Common myeloid progenitor, CD34-positive (primary cell): ENCODE measurements at places on chromosomes 6 and 20.

DNA sequence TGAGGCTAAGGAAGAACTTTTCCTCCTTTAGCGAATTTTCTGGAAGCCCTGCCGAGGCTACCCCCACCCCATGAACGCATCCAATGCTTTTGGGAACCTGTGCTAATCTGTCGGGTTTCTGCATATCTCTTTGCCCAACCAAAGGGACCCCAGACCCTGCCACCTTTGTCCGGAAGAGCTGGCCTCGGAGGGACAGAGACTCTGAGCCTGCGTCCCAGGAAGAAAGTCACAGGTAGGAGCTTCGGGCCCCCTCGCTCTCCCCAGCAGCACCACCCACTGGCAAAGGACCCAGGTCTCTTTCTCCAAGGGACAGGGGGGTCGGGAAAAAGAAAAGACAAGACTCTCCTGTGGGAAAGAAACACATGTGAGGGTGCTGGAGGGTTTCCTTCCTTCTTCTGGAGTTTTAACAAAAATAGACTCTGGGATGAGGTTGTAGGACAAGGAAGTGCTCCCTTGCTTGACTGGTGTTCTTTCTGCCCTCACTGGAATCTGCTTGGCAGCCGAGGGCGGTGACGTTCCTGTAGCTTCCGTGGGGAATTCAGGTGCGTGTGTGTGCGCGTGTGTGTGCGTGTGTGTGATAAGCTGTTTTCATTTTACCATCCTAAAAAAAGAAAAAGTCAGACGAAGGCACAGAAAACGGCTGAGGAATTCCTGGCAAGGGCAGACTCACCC, 16.3 kb upstream of the FOXC1 start:
- DNase-seq = no peak

DNA sequence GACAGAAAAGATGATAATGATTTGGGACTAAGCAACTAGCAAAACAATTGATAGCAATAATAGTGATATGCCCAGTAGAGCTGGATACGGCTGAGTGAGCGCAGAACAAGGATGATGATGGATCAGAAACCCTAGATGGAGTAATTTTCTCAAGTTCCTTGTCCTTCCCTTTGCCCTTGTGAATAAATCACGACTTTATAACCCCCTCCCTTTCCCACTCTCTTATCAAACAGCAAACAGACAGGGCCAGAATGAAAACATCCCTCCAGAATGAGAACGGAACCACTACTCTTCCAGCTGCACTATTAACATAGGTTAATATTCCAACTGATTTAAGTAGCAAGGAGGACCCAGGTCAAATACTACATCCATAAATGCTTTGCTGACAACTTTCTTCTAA, 1.3 kb upstream of the MTFR2 start:
- DNase-seq = no peak

- DNase-seq = no peak
Measured at GRCh38 chr6:71114544-71114943, 157.7 kb upstream of the B3GAT2 start.

- no peak for DNase-seq
Measured at GRCh38 chr6:143894655-143895054, 30.4 kb downstream of the ZC2HC1B start.

GRCh38 chr6:139823099-139823807, 448.8 kb upstream of the CITED2 start:
- DNase-seq = peak; percentile 33

- peak; percentile 79 for DNase-seq
Measured at GRCh38 chr6:136967876-136968752, 46.0 kb downstream of the SLC35D3 start.

DNA sequence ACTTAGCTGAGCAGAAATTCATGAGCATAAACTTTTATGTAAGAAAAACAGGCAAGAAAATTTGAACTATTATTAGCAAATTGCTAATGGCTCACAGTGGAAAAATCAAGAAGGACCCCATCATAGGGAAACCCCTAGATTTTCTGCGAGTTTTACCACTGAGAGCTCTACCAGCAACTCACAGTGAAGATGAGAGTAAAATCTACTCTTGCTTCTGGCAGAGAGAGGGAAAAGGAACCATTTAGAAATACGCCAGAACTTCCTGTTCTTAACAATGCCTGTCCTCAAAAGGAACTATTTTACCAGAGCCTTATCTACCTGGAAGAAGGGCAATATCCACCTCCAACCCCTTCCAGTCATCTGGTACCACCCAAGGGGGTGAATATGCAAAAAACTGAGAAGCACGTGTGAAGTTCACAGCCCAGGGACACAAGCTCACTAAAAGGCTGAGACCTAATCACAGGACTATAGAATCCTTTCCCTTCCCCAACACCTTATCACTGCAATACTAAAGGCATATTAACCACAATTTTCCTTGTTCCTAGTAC, 34.4 kb upstream of the ASF1A start:
- no peak for DNase-seq

- DNase-seq = no peak
Measured at GRCh38 chr6:53273370-53273769, 75.4 kb downstream of the ELOVL5 start.

GRCh38 chr6:22025468-22026163, 271.2 kb downstream of the PRL start:
- DNase-seq = peak; percentile 94

DNA sequence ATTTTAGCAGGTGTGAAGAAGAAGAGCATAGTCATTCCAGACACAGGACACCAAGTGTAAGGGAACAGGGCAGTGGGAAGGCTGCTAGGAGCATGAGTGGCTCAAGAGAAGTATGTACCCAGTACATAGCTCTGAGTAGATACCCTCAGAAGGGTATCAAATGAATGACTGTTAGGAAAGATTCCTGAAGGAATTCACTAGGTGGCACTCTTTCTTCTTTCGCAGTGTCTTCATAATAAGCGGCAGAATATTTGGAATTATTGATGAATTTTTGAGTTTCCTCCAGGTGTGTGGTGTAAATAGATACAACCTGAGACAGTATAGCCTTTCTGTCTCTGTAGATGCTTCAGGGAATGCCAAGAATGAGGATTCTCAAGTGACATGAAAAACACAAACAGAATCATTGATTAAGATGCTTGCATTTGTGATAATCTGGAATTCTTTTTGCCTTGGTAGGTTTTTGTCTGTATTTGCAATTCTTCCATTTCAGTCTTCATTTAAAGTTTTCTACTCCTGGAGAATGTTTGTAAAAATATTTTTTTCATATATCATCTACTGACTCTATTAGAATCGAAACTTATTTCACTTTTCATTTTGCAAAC, 264.3 kb upstream of the RIMS1 start:
- no peak for DNase-seq

DNA sequence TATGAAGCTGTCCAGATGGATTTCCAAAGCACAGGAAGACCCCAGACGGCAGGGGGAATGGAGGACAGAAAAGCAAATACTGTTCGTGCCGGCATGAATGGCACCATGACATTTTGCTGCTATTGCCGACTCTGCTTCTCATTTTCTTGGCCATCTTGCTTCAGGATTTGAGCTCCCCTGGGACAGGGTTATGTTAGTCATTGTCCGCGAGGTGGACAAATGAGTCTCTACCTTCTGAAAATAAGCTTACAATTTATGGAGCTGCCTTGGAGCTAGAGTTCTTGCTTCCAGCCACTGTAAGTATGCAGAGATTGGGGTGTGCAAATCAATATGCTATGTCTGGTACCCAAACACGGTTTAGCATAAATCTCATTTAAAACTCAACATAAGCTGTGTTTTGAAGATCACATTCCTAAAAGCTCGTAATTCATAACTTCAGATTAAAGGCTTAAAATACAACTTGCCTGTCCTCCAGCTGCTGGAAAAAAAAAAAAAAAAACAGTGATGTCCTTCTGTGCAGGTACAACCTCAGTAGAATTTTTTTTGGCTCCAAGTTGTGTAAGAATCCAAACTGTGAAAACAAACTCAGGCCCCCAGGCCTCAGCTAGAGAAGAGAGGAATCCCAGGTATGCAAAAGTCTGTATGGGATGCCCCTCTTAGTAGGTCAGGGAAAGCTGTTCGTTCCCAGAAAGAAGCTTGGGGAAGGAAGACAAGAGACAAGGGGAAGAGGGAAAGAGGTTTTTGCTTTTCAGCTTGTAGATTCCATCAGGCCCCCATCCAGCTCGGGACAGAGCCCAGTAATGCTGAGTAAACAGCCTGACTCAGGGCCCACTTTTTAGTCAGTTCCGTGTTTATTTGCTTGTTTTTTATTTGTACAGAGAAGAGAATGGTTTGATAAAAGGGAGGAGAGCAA, 184.2 kb upstream of the FOXA2 start:
- DNase-seq = no peak

GRCh38 chr6:71387179-71387578, 98.6 kb downstream of the OGFRL1 start:
- DNase-seq = no peak

DNA sequence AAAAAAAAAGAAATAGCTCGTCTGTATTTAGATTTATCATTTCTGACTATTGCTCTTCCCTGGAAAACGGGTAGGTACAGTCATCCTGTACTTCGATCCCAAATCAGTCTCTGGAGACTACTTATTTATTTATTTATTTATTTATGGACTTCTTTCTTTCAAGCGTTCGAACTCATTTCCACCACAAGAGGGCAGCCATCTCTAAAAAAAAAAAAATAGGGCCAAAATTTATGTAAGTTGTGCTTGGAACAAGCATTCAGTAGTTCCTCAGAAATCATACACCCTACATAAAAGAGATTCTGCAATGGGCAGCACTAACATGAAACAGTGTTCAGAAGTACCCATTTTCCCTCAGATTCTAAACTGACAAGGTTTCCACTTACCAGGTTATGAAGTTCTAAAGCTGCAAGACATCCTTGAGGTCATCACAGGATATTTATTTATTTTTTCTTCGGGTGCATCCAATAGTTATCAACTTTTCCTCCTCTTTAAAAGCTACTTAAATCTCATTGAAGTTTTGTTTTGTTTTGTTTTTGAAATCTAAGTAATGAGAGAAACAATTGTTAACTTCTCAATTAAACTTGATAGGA, 1.9 kb upstream of the BMP2 start:
- DNase-seq = peak; percentile 73

DNA sequence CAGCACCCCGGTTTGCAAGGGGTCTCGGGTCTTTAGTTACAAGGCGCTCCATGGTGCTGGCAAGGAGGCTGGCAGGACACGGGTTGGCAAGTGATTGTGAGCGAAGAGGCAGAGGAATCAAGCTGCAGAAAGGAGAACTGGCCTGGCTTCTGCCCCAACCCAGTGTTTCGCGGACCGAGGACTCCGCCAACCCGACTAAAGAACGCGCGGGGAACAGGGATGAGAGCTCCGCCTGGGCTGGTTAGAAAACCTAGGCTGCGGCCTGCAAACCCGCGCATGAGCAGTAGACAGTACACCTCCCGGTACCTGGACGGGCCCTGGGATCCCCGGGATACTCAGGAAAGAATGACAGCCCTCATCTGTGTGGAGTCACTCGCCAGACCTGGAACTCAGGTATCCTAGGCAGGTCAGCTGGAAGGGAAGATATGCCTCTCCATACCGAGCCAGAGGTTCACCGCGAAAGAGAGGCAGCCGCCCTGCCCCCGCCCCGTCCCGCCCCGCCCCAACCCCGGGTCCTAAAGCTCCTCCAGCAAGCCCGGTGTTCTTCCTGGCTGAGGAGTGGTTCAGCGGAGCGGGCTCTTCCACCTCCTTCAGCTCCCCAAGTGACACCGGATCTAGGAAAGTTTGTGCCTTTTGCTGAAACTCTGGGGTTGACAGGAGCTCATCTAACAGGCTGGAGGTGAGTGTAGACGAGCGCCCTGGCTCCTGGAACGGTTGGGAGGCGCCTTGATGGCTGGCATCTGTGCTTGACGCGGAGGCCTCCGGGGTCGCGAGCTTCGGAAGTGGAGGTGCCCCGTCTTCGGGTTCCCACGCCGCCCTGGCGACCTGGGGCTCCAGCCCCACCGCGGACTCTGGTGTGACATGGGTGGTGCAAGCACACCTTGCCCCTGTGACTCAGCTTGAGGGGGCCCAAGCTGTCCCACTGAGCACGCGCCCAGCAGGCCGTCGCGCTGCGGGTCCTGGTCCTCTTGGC, 1847.3 kb upstream of the DEFB115 start:
- no peak for DNase-seq

GRCh38 chr6:27144740-27145079, 102.8 kb upstream of the PRSS16 start:
- DNase-seq = no peak

- no peak for DNase-seq
Measured at GRCh38 chr6:551829-552350, 105.0 kb downstream of the HUS1B start.

GRCh38 chr6:34389034-34389433, 3.4 kb downstream of the NUDT3 start:
- peak; percentile 27 for DNase-seq

- DNase-seq = no peak
Measured at GRCh38 chr6:104679971-104680370, 179.7 kb downstream of the HACE1 start.

GRCh38 chr6:47071681-47072080, 29.5 kb upstream of the ADGRF1 start:
- DNase-seq = no peak

- no peak for DNase-seq
Measured at GRCh38 chr6:154782193-154782592, 49.0 kb downstream of the SCAF8 start.

- no peak for DNase-seq
Measured at GRCh38 chr6:106126482-106126881, 40.3 kb downstream of the PRDM1 start.

DNA sequence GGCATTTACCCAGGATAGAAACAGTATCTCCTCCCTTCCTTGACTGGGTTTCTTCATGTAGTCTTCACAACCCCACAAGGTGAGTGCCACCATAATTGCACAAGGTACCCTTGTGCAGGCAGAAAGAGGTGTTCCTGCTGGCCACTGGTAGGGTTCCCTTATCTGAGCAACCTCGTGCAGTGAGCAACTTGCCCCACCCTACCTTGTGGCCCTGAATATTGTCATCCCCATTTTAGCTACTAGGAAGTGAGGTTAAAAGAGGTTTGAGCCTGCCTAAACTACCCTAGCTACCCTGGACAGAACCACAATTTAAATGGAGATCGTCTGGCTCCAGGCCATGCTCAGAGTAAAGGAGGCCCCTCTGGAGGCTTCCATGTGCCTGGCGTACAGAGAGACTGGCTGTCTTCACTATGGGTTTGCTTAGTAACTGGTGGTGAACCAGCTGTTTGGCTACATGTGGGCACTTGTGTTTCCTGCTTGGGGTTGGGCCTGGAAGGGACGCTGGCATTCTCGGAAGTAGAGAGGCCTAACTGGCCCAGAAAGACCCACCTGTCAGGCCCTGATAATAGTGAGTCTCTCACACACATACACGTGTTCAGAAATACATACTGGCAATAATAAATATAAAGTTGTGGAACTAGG, 148.8 kb downstream of the LRFN2 start:
- DNase-seq = peak; percentile 95

- DNase-seq = peak; percentile 44
Measured at GRCh38 chr20:21315138-21315537, 12.0 kb downstream of the XRN2 start.

DNA sequence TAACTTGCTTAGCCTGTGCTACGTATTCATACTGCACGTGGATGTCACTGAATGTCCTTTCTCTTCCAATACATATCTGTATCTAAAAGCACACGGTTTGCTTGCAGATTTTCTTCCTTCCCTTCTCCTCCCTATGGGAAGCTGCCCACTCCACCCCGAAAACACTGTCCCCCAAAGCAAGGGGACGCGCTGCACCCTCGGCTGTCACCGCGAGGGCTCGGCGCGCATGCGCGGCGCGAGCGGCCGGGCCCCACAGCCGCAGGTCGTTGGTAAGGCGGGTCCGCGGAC, 659 bp downstream of the TMX4 start:
- peak; percentile 70 for DNase-seq
